ENCODE measurements at places on chromosomes 5 and 9.

DNA sequence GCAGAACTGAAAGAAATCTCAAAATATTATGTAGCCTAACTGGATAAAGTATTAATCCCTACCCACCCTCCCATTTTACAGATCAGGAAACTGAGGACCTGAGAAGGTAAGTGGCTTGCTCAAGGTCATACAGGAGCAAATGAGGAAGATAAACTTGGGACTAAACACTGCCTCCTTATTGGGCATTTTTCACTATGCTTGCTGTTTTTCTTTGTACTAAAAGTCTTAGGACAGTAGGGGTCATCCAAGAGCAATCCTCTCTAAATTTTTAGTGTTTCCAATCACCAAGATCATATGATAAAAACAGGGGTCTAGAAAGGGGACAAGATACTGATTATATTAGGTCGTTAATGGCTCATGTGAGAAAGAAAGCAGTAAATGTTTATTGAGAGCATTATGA is 80.8 kb downstream of the RORB start:
- DNase-seq: no peak

DNA sequence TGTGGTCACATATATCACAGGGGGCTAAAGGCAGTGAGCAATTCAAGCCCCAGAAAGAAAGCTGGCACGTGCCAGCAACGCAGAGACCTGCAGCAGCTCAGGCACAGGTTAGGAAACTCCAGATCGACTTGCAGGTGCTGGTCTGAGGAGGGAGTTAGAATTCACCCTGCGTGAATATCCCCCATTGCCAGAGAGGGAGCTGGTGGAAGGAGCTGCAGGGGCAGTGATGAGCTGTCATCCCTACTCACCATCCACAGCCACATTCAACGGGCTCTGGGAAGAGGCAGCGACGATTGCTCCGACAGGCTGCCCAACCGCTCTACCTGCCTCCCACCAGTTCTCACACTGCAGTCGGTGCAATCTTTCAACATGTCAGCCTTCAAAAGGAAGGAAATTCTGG is 40.8 kb upstream of the CLK4 start:
- no peak for DNase-seq

DNA sequence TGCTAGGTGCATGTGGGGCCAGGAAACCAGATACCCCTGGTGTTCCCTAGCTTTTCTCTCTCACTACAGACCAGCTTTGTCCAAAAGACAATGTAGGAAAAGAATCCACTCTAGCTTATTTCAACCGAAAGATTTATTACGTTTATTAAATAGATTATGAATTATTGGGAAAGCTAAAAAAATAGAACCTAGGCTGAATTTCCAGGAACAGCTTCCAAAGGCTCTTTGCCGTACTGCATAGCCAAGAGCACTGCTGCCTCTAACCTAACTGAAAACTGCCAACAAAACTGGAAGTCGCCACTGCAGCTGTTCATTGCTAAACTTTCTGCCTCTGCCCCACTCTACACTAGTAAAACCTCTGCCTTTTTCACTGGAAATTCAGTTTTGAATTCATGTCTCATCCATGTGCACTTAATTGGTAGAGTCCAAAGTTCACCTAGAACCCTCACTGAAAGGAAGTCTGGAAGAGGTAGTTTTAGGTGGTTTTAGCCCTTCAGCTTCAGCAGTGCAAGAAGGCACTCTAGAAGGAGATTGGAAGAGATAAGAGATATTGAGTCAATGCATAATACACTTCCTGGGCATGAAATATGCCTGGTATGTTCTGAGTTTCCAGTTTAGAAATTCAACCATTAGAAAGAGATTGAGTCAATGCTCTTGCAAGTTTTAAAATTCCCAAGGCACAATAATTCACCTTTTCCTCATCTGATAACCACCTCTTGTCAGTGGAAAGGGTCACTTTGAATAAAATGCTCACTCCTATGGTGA is 927.9 kb downstream of the MAT2B start:
- peak; percentile 1 for DNase-seq

GRCh38 chr9:74322661-74323314 is 174.3 kb upstream of the RORB start:
- no peak for DNase-seq

DNA sequence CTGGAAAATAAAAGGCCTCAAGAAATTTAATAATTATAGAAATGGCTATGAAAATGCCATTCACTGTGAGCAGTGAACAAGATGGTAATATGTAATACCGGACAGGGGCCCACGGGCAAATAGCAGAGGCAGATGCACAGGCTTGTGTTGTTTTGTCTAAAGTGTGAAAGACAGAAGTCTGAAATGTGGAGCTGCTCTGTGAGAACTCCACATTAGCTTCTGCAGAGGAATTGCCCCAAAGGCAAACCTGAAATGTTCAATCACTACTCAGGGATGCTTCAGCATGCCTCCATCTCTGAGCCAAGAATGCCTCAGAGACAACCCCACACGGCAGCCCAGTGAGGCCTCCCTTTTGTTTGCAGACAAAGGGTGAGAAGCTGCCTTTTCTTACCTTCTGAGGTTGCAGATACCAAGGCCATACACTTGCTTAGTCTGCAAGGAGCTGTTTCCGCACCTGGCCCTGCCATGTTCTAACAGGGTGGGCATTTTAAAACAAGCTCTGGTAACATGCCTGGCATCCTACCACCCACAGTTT is 124.3 kb upstream of the CXCL14 start:
- DNase-seq: no peak

DNA sequence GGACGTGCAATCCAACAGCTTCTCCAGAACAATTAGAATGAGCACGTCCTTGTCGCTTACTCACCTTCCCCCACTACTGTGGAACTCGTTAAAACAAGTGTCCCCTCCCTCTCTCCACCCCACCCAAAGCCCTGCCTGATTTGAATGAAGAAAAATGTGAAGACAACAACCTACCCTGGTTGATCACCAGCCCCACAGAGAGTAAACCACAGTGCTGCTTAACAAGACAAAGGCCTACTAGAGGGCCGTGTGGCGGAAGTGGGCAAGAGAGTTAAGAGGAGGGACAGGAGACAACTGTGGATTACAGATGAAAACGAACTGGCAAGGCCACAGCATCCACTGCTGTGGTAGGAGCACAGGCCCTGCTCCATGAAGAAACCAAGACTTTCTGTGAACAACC is 51.1 kb downstream of the CDK5RAP2 start:
- DNase-seq: no peak

DNA sequence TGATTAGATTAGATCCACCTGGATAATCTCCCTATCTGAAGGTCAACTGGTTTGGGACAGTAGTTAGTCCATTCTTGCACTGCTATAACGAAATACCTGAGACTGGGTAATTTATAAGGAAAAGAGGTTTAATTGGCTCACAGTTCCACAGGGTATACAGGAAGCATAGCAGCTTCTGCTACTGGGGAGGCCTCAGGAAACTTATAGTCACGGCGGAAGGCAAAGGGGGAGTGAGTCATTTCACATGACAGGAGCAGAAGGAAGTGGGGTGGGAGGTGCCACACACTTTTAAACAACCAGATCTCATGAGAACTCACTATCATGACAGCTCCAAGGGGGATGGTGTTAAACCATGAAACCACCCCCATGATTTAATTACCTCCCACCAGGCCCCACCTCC is 9.9 kb downstream of the C9orf40 start:
- DNase-seq: no peak

DNA sequence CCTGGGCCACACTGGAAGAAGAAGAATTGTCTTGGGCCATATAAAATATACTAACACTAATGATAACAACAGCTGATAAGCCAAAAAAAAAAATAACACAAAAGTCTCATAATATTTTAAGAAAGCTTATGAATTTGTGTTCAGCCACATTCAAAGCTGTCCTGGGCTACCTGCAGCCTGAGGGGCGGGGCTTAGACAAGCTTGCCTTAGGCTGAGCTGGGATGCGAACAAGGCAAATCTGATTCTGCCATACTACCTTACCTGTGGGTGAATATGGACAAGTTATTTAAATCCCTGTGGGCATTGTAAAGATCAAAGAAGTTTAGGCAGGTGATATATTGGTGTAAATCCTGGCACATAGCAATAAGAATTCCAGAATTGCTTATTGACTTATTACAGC is 212.3 kb upstream of the ATP10B start:
- DNase-seq: no peak

DNA sequence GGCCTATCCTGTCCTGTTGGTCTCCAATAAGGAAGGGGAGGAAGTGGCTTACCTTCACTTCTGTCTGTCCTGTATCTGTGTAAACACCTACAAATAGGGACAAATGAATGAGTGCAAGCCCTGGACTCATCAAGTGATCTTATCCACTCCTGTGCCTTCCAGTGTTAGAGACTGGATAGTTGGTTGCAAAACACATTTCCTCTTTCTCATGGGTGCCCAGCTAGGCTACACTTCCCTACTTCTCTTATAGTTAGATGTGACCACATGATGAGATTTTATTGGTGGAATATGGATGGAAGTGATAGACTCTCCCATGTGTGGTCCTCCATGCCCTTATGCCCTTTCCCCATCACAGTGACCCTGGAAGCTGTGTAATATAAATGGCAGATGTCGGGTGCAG is 16.9 kb upstream of the PFDN1 start:
- no peak for DNase-seq

DNA sequence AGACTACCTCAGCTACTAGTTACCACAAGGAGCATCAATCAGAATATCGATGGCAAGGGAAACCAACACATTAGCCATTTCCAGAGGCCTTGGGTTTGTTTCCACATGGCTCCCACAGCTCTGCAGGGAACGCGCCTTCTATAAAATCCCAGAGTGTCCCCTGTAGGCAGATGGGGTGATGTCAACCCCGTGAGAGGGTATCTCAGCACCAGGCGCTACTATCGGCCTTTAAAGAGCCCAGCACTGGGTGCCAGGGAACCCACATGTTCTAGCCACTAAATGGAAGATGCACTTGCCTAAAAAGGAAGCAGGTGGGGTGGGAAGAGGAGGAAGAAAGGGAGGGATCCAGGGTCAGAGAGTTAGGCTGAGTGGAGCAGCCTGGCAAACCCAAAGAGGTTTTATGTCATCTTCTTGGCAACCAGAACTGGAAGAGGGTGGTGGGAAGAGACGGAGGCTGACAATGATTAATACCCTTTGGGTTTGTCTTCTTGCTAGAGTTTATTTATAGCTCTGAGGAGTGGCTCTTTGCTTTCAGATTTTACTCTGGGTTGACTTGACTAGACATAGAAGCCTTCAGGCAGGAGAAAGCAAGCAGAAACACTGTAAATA is 19.9 kb downstream of the MACROH2A1 start:
- peak; percentile 46 for DNase-seq

GRCh38 chr5:95621839-95622629 is 2.1 kb downstream of the GPR150 start:
- no peak for DNase-seq

DNA sequence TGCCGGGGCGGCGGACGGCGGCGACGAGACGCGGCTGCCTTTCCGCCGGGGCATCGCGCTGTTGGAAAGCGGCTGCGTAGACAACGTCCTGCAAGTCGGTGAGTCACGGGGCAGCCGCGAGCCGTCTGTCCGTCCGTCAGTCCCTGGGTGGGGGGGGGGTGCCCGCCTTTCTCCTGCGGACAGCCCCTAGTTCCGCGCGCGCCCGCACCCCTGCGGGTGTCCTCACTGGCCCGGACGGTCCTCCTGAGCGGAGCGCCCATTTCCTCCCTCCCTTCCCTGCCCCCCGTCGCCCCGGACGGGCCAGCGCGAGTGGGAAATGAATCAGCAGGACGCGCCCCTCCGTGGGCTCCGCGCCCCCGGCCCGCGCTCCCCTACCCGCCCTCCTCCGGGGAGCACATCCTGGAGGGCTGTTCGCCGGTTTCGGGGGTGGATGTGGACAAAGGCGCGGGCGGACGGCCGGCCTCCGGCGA is 828 bp downstream of the ZSWIM6 start:
- peak; percentile 59 for DNase-seq

- DNase-seq: peak; percentile 85
Measured at GRCh38 chr5:16773991-16774390, 157.2 kb upstream of the RETREG1 start.

GRCh38 chr5:168327019-168327421 is 35.6 kb downstream of the WWC1 start:
- DNase-seq: peak; percentile 80

GRCh38 chr9:121267689-121268597 is at the start of gene GSN:
GSN (plus strand) TSS chr9:121268162; CDS start chr9:121301972, 33,810 bp downstream.
- DNase-seq: peak; percentile 57

DNA sequence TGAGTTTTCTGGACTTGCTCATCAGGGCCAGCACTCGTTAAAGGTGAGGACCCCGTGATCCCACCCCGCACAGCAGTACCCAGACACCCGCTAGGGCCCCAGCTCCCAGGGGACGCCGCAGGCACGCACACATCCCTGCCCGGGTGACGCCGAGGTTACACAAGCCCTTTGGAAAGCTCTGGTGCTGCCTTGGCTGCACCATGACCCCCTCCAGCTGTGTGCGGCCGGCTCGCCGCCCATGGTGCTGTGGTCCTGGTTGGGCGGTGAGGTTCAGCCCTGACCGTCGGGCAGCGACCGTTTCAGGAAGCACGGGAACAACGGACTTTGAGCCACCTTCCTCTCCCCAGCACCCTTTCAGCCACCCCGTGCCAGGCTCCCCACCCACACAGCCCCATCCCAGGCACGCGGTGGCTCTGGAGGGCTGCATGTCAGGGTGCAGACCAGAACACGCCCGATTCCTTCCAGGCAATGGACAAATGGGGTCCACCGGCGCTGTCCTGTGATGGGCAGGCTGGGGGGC is 7.5 kb upstream of the SLC12A7 start:
- no peak for DNase-seq

DNA sequence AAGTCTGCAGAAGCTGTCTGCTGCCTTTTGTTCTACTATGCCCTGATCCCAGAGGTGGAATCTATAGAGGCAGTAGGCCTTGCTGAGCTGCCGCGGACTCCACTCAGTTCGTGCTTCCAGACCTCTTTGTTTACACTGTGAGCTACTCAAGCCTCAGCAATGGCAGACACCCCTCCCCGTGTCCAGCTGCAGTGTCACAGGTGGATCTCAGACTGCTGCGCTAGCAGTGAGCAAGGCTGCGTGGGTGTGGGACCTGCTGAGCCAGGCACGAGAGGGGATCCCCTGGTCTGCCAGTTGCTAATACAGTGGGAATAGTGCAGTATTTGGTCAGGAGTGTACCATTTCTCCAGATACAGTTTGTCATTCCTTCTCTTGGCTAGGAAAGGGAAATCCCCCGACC is 99.6 kb downstream of the SLCO4C1 start:
- DNase-seq: no peak

DNA sequence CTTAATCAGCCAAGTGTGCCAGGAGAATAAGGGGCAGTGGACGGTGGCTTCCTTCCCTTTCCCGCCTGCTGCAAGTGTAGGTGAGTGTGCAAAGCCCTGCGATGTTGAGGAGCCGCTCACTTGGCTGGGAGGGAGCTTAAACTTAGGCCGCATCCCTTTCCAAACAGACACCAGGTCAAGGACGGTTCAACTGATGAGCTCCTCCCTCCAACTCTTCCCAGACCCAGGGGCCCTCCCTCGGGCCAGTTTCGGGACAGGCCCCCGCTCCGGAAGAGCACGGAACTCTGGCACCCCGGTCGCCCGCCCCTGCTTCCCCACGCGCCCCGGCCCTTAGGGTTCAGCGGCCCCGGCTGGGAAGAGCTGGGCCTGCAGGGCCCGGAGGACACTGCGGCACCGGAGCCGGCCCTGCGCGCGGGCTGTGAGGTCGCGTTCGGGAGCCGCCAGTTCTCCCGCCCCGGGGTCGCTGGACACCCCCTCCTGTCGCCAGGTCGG is 481 bp downstream of the MRPL36 start:
- DNase-seq: no peak
